ENCODE measurements at places on chromosomes 5 and 9.

GRCh38 chr5:1329111-1329579, 15.8 kb downstream of the CLPTM1L start:
- DNase-seq: no peak

- no peak for DNase-seq
These were observed 427.1 kb downstream of the CHSY3 start for GRCh38 chr5:130331332-130331731.

DNA sequence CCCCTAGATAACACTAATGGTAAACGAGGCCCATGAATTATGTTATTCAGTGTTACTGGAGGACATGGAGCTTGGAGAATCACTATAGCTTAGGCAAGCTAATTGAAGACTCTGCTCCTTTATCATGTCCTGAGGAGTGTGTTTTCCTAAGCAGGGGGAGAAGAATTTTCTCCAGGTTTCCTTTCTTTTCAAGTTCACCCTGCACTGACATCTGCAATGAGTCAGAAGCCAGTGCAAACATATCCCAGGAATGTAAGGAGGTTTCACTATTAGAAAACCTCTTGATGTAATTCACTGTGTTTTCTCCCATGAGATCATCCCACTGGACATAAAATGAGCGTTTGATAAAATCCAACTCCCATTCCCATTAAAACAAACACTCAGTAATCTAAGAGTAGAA, 75.6 kb downstream of the DMRT2 start:
- DNase-seq: no peak

DNA sequence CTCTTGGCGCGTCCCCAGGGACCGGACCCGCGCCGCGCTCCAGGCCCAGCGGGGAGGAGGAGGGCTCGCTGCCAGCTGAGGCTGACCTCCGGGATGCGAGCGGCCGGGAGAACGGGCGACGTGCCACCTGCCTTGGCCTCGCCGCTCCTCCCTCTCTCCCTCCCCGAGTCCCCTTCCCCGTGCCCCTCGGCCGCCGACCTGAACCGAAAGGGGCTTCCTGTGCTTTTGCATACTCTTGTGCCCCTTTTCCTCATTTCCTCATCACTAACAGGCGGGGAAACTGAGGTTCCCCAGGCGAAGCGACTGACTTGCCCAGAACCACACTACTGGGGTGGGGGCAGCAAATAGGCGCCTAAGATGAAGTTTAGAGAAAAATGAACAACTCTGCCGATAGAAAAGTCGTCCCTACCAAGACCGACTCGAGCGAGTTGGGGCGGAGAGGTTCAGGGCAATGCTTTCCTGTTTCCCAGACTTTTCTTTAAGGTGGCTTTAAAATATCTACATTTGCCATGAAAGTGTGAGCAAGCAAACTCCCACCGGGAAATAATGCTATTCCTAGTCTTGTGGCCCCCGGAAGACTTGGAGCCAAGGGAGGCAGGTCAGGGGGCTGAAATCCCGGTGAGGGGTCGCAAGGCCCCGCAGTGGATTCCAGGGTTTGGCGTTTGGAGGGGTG, 580 bp upstream of the DUSP1 start:
- DNase-seq: no peak

GRCh38 chr5:96196890-96197289, 235.2 kb upstream of the ELL2 start:
- no peak for DNase-seq

- no peak for DNase-seq
These were observed 242.2 kb upstream of the TNC start for GRCh38 chr9:115360122-115360521.

DNA sequence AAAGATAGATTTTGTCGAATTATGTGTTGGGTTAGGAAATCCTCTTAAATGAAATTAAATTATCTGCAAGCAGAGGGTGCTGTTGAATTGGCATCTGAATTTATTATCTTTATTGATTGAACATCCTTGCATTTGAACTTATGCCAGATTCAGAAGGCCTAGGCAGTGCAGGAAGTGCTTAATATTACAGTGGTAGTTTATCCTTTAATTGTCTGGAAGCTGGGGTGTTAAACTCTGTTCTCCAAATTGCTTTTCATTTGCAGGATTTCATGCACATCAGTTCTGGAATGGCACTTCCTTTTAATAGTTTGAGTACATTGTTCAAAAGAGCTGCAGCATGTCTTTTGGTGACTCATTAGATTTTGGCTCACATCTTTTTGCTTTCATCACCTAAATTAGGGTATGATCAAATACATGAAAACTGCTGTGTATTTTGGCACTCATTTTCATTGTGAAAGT, 186.3 kb downstream of the KDM4C start:
- DNase-seq: no peak

- no peak for DNase-seq
These were observed 88.9 kb downstream of the CDK5RAP2 start for GRCh38 chr9:120490888-120491595.

- DNase-seq: no peak
These were observed 3.1 kb downstream of the CLTB start for GRCh38 chr5:176413255-176413565.

- DNase-seq: no peak
These were observed 76.6 kb upstream of the CCDC152 start for GRCh38 chr5:42680046-42680445.

GRCh38 chr5:22693121-22693520, 160.0 kb downstream of the CDH12 start:
- DNase-seq: no peak

- no peak for DNase-seq
These were observed 129.5 kb upstream of the MRPS30 start for GRCh38 chr5:44679214-44679613.

DNA sequence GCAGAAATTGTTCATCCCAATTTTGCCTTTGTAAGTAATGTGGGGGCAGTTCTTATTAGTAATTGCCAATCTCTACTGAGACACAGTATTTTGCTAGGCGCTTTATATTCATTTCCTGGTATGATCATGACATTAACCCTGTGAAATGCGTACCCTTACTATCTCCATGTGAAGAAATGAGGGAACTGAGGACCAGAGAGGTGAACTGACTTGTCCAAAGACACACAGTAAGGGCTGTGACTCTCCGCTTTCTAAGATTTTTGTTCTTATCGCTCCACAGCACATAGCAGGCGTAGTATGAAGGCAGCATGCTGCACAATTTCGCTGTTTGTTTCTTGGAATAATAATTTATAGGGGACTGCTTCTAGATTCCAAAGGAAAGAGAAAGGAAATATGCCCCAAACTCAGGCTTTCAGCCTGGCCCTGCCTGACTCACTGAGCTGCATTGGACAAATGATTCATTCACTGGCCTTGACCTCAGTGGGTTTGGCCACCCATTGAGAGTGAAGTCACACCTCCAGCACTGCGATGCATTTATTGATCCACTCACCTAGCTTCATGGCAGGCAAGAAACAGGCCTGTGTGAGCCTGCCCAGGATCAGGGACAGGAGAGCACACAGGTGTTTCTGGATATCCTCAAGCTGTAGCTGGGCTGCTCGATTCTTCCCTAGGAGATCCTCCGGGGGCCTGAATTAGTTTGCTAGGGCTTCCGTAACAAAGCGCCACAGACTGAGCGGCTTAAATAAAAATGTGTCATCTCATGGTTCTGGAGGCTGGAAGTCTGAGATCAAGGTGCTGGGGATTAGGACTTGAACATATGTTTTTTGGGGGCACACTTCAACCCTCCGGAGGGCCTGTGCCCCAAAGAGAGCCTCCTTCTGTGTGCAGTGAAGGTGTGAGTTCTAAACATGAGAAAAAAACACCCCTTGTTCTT, 7.2 kb upstream of the DUSP1 start:
- no peak for DNase-seq

DNA sequence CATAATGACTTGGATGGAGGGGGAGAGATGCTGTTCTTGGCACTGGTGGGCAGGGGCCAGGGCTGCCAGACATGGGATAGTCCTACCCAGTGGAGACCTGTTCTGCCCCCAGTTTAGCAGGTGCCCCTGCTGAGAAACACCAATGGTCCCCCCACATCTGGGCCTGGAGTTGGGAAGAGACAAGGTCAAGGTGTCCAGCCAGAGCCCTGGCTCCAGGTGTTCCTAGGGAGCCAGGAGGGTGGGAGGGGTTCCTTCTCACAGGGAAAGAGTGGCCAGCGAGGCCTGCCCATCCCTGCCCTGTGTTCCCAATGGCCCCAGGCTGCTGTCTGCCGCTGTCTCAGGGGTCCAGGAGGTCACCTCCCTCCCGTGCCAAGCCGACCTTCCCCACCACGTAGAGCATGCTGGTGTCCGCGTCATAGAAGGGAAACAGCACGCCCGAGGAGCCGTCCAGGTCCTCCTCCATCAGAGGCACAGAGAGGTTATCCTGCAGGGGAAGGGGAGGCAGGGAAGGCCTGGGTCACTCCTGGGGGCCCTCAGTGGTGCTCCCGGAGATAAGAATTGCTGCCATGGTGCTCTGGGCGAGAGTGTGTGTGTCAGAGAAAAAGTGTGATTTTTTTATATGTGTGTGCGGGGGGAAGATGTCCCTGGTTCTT, 11.7 kb upstream of the TRIM14 start:
- DNase-seq: no peak

GRCh38 chr5:72125941-72126620, 18.8 kb downstream of the MAP1B start:
- no peak for DNase-seq

DNA sequence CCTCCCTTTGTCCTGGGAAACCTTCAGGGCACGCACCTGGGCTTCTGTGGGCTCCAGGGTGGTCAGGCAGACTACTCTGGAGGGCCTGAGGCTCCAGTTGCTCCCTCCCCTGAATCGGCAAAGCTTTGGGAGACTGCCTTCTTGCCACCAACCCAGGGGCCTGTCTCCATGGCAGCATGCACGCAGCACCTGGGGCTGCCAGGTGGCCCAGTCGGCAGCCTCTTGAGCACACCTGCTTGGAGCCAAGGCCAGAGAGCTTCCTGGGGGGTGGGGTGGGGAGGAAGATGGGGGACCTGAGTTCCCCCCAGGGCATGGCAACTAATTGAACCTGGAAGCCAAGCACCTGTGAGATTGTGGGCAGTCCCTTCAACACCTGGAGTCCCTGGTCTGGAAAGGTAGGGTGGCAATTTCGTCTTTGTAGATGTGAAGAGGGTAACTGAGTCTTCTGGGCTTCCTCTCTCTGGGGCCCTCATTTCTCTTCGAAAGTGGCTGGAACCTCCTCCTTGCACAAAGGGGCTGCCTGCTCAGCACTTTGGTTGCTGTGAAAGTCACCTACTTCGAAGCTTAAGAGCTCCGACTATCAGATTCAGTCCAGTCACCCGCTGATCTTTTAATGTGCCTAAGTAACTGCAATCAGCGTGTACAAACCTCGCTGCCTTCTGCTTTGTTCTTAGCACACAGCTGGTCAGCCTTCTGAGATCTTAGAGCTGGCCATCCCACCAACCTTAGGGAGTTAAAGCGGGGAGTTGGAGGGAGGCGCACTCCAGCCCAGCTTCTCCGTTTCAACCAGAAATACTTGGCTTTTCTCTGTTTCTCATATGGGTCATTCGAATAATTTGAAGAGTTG, 4.0 kb downstream of the RNF183 start:
- DNase-seq: no peak

- DNase-seq: no peak
These were observed 29.5 kb upstream of the TRIM14 start for GRCh38 chr9:98148486-98148885.

DNA sequence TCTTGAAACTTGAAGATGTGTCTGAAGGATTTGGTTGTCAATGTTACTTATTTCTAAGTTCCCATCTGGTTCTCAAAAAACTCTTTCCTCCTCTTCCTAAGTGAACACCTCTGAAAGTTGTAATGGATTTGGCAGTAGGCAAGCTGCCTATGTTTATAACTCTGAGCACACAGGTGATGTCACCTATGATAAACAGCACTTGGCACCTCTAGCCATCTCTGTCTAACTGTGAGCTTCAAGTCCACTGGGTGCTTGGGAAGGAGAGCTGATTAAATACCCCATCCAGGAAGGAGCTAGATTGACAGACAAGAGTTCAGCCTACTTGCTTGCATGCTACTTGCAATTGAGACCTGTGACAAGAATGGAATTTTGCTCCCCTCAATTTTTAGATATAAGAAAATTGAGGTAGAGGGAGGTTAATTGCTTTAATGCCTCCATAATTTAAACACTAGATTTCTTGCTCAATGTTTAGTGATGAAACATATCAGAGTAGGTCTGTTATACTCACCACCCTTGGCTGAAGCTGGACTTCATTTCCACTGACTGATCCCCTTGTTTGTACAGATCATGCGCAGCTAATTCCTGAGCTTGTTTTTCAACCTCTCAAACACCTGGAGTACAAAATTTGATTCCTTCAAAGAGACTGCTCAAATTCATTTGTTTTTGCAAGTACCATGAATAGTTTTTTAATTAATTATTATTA, 49.9 kb downstream of the PDE4D start:
- no peak for DNase-seq

- DNase-seq: no peak
These were observed 3.5 kb downstream of the CACNA1B start for GRCh38 chr9:137880976-137881530.

GRCh38 chr9:94770334-94770733, 43.8 kb downstream of the AOPEP start:
- no peak for DNase-seq

- DNase-seq: no peak
These were observed 116.1 kb upstream of the ZNF366 start for GRCh38 chr5:72623323-72623722.

DNA sequence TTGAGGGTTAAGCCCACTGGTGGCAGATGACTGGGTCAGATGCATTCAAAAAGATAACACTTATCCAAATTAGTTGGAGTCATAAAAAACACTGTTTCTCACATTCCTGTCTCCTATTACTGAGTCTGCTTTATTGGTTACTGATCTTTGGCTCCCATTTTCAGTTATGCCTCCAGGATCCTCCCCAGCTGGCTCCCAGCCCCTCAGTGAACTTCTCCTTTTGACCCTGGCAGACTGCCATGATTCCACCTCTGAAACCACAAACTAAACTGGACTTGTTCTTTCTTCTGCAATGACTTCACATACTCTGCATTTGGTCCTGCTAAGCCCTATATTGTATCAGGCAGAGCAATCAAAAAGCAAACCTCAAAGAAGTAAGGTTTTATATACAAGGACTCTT, 860.8 kb upstream of the DMAC1 start:
- no peak for DNase-seq

DNA sequence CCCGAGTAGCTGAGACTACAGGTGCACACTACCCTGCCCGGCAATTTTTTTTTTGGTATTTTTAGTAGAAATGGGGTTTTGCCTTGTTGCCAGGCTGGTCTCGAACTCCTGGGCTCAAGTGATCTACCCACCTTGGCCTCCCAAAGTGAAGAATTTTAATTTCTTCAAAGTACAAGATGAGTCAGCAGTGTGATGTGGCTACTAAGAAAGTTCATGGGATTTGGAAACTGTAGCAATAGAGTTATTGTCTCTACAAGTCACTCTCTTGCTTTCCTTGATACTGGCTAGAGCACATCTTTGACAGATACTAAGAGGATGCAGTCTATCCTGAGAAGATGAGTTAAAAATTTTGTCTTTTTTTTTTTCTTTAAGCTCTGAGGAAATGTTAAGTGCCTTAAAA, 1.6 kb downstream of the CREB3 start:
- no peak for DNase-seq

All from stimulated activated CD8-positive, alpha-beta memory T cell treated with anti-CD3 and anti-CD28 coated beads, Interleukin-2, amount 100 ng/mL, for 1 hour (primary cell).